Kidney (tissue), 22 donors: ENCODE measurements at places on chromosomes 11 and 22. TPM values are rescaled to one million over a fixed set of nuclear protein-coding genes. Genes with fewer than 3 reads are reported as not detected.

Gene RPL3
- 2,443 TPM for polyA plus RNA-seq

Gene GAB4
- polyA plus RNA-seq: not detected

Gene MRGPRF
- polyA plus RNA-seq: 19.0 TPM

Gene ZBTB44
- 13.1 TPM for polyA plus RNA-seq

Gene CHRM1
- polyA plus RNA-seq: 0.22 TPM

Gene GAL
- polyA plus RNA-seq: not detected

Gene BCR
- 45.0 TPM for polyA plus RNA-seq

Gene EMID1
- 25.5 TPM for polyA plus RNA-seq

Gene RAB36
- 9.7 TPM for polyA plus RNA-seq

Gene APOL4
- polyA plus RNA-seq: 6.1 TPM

Gene GRIA4
- 0.45 TPM for polyA plus RNA-seq

Gene CLMP
- 1.2 TPM for polyA plus RNA-seq

Gene TEX12
- not detected for polyA plus RNA-seq

Gene TRIM21
- polyA plus RNA-seq: 23.1 TPM

Gene KCTD14
- 14.8 TPM for polyA plus RNA-seq

Gene SIK2
- polyA plus RNA-seq: 6.4 TPM

Gene MLC1
- polyA plus RNA-seq: not detected

Gene CRY2
- 20.7 TPM for polyA plus RNA-seq

Gene ZW10
- polyA plus RNA-seq: 6.7 TPM

Gene TESMIN
- 3.8 TPM for polyA plus RNA-seq

Gene JAML
- polyA plus RNA-seq: 2.5 TPM
